ENCODE measurements at places on chromosomes 16 and 17.

DNA sequence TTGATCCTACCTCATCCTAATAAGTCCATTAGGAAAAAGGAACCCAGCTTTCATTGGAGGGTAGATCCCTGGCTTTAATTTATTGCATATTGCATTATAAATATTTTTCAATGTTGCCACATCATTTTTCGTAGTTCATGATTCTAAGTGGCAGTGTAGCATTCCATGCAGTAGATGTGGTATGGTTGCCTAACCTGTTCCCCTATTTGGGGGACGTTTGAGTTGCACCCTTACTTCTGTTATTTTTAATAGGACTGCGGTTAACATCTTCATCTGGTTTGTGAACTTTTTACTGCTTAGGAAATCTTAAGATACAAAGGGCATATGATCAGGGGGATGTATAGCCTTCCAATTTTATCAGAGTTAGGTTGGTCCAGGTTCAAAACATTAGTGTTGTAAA lies 5.4 kb downstream of the SCPEP1 start:
- no peak for DNase-seq

DNA sequence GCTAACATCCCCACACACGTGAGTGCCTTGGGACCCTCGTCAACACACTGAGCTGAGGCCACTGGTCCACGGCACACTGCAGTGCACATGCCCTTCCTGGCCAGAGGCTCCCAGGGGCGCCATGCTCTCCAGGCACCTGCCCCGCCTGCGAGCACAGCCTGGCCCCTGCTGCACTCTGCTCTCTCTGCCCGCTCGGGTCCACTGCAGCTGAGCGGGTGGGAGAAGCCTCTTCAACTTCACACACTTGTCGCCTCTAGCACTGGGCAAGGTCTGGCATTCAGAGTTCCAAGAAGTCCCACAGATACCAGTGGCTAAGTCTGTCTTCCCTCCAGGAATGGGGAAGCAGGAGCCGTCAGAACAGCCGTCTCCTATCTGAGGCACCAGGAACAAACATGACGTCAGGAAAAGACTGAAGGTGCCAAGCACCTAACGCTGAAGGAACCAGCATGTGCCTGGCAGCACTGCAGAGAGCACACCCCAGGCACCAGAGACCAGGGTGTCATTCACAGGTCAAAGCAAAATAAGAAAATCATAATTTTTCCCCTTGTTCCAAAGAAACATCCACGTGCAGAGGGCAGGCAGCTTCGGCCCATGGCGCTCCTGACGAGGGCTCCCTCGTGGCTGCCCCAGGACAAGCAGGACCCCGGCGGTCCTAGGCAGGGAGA lies 82.9 kb downstream of the ZNF778 start:
- DNase-seq: no peak

- no peak for DNase-seq
Observed at GRCh38 chr17:10041287-10041612, 136.2 kb upstream of the RCVRN start.

- no peak for DNase-seq
Observed at GRCh38 chr16:80719573-80719972, 84.8 kb downstream of the CDYL2 start.

- peak; percentile 64 for DNase-seq
Observed at GRCh38 chr17:7380321-7380720, 568 bp upstream of the TNK1 start.

- no peak for DNase-seq
Observed at GRCh38 chr17:77462090-77462489, 321.3 kb downstream of the SEC14L1 start.

DNA sequence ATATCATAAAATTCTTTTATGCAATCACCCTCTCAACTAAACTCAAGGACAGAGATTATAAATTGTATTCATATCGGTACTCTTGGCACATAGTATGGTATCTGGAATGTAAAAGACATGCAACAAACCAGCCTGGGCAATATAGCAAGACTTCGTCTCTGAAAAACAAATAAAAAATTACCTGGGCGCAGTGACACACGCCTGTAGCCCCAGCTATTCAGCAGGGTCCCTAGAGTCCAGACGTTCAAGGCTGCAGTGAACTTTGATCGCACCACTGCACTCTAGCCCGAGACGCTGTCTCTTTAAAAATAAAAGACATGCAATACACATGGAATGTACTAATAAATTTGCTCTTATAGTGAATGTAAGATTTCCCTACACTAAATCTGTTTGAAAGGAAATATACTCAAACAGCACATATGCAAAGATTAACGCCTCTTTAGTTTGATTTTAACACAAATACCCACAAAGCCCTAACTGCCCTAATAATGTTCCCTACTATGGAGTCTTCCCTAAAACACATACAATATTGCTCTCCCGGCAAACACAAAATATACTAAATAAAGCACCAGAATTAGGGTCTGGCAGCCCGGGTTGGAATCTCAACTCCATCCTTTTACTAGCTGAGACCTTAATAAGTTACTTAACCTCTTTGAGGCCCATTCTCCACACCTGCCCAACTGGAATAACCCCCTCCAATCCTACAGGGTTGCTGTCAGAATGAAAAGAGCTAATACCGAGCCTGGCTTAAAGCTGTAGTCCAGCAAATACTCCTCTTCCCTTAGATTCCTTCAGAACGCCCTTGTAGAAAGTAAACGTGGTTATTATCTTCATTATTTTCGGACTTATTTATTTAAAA lies 1.2 kb downstream of the ABCA5 start:
- no peak for DNase-seq

DNA sequence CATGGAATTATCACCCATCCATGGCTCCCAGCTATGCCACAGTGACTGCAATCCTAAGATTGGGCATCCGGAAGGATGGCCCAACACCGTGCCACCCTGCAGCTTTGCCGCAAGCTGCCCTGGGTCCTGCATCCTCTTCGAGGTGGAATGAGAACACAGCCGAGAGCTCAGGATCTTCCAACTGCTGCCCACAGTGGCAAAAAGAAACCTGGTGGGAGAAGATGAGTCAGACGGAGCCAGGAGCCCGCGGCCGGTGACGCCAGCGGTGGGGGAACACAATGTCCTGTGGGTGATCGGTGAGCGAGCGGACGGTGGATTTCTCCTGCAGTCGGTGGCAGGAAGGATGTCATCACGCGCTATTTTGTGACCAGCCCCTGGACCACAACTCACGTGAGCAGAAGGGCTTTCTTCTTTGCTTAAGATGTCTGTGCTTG lies 20.1 kb downstream of the CD7 start:
- DNase-seq: no peak

GRCh38 chr17:4490637-4491061 lies 8.0 kb upstream of the SPNS2 start:
- DNase-seq: no peak

DNA sequence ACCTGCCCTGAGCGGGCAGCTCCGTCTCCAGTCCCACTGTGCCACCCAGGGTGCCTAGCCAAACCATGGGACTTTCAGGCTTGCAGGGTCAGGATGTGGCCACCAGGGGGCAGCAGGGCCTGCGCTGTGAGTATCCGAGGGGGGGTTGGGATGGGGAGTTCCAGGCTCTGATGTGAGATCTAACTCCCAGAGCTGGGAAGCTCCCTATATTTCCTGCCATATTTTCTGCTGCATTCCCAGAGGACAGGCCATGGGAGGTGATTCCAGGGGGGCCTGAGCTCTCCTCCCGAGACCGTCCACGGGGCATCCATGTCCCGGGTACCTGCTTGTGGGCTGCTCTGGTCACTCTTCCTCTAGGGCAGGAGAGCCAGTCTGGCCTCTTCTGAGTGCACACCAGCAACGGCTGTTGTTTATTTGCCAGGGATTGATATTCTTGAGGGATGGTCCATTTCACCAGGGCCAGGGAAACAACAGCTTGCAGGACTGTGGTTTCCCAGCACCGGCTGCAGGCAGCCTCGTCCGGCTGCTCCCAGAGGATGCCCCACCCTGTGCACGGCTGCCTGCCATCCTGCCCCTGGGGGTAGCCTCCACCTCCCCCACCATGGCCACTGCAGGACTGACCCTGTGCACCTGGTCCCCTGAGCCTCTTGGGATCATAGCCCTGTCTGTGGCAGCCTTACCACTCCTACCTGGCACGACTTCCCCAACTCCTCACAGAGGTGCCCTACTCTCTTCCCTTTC lies 1.2 kb downstream of the GPR142 start:
- DNase-seq: peak; percentile 85

- no peak for DNase-seq
Observed at GRCh38 chr17:39536468-39536867, 71.3 kb downstream of the NEUROD2 start.

DNA sequence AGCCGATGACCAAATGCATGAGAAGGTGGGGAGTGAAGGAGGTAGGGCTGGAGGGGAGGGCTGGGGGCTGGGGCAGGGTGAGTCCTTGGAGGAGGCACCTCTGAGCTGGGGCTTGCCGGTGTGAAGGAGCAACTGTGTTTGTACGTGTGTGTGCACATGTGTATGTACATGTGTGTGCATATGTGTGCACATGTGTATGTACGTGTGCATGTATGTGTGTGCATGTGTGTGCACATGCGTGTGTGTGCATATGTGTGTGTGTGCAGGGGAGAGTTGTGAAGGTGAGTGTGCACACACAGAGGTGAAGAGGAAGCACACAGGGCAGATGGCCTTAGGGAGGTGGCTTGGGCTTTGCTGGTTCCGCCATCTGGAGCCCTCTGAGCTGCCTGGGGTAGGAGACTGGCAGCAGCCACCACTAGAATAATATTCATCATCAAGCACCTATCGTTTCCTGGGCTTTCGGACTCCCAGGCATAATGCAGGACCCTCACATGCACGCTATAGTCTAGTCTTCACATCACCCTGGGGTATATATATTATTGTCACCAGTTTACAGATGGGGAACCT lies 120.9 kb upstream of the CDC42EP4 start:
- peak; percentile 20 for DNase-seq

DNA sequence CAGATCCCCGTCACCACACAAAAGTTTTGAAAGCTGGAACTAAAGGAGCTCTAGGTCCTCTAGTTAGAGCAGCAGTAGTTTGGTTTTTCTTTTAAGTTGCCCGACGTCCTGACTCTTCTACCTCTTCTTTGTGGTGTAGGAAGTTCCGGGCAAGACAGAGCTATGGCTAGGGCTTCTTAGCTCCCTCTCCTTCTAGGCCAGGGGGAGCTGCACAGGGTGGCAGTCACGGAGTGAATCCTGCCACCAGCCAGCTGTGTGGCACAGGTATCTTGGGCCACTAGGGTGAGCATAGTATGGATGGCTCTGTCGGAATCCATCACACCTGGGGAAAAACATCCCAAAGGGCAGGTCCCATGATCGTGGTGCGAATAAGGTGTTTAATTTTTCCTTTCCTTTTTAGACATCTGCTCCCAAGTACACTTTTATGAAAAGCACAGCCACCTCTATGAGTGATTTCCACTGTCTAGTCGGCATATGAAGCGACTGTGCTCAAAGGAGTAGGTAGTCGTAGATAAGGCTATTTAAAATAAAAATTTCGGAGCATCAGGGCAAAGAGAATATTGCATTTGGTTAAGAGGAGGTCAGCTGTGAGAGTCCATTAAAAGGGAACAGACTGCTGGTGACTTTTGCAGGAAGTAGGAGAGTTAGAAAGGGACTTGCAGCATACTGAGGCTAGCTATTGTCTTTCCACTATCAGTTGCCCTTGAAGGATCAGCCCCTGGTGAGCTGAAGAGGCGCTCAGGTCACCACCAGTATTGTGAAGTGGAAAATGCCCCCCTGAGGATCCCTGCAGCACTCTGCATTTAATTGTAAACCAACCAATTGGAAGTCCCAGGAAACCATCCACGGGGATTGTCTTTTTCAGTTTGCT lies 2.1 kb downstream of the PRKCA start:
- peak; percentile 90 for DNase-seq
